ENCODE measurements at places on chromosomes 13 and 19.
A peak's percentile ranks its signal among the peaks of the same experiment; 100 is the strongest.

- no peak for DNase-seq
Measured at GRCh38 chr13:44573071-44573470, 3.1 kb downstream of the TSC22D1 start.

DNA sequence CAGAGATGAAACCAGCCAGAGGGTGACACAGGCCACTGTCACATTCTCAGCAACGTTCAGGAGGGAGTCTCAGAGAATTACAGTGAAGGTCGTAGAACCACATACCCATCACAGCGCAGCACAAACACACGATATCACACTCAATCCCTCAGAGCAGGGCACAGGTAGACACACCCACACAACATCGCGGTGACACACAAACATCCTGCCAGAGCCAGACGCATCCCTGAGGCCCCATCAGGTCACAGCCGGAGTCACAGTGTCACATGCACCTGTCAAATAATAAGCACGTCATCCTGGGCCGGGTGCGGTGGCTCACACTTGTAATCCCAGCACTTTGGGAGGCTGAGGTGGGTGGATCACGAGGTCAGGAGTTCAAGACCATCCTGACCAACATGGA, 17.5 kb downstream of the ELAVL3 start:
- peak; percentile 34 for DNase-seq

GRCh38 chr19:32181216-32181920, 164.0 kb upstream of the ZNF507 start:
- no peak for DNase-seq

DNA sequence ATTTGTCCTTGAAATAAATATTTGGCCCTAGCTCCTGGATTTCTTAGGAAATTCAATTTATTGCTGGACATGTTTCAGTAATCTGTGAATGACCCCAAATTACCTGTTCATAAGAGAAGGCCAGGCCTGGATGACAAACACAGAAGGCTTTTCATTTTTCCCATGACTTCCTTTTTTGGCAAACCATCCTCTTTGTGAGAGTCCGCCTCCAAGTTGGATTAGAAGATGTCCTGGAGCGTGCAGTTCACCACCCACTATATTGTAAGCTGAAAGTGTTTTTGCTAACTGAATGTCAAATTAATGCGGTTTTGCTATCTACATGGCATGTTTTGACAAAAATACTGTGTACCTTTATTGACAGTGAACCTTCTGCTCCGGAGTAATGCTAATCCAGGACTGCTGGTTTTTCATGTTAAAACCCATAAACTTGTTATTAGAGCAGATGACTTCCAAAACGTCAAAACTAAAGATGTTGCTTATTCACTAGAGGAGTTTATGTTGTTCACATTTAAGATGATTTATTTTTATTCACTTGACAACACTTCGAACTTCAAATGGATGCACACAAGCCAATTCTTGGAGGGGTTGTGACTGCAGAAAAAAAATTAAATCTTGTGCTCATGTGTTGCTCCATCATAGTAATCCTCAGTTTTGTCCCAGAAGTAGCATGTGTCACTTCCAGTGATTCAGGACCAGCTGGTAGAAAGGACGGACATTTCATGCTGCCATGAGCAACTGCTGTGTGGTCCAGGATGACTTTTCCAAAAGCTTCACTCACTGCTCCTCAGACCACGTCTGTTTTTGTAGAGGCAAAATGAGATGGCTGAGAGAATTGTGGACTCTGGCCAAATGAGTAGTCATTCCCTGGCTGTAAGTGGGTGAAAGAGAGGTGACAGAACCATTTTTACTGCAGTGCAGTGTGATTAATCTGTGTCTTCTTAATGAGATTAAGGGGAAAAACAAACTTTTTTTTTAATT, 71.0 kb downstream of the ITGBL1 start:
- DNase-seq: no peak

GRCh38 chr19:16074488-16075365, 1.6 kb upstream of the TPM4 start:
- DNase-seq: peak; percentile 1

- no peak for DNase-seq
Measured at GRCh38 chr19:38922482-38922881, 8.1 kb downstream of the SARS2 start.

All from activated CD4-positive, alpha-beta T cell treated with anti-CD3 and anti-CD28 coated beads for 48 hours (primary cell).